ENCODE measurements at places on chromosomes 11 and 22.

- DNase-seq, result no peak
Measured at GRCh38 chr22:49075150-49075549, 752.5 kb downstream of the BRD1 start.

- peak; percentile 25 for DNase-seq
Measured at GRCh38 chr11:78414321-78415051, 3.1 kb downstream of the GAB2 start.

- DNase-seq, result no peak
Measured at GRCh38 chr11:9428706-9429105, 32.1 kb upstream of the ZNF143 start.

GRCh38 chr11:42093541-42093940 lies 634.1 kb upstream of the LRRC4C start:
- no peak for DNase-seq

DNA sequence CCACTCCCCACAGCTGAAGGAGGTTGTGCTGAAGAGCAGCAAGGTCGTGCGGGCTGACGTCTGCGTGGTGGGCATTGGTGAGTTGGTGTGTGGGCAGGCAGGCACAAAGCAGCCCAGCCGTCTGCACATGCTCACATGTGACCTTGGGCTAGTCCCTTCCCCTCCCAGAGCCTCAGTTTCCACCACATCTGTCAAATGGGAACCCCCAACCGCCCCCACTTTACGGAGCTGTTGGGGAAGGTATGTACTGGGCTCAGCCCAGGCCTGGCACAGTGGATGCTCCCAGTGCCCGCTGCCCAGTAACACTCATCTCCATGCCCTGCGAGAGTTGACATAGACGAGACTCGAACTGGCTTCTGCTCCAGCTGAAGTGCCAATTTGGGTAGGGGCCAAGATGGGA lies 5.1 kb upstream of the LZTR1 start:
- no peak for DNase-seq

- no peak for DNase-seq
Measured at GRCh38 chr11:67492801-67493547, 10.1 kb downstream of the AIP start.

- DNase-seq, result no peak
Measured at GRCh38 chr11:45385844-45386243, 99.7 kb upstream of the SYT13 start.

GRCh38 chr11:65279741-65280440 lies 18.1 kb downstream of the POLA2 start:
- DNase-seq, result no peak

DNA sequence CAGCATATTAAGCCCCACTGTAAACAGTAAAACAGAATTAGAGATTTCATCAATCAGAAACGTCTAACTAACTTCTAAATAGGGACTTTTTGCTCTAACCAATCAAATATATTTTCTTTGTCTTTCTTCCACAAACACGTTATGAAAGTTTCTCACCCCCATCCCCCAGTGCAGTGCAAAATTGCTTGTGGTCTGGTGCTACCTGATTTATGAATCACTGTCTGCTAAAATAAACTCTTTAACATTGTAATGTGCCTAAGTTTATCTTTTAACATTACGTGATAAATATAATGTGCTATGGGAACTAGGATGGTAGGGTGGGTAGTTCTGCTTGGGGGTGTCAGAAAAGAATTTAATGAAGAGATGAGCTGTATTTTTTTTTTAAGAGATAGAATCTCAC lies 47.3 kb upstream of the SLC5A1 start:
- DNase-seq, result no peak

DNA sequence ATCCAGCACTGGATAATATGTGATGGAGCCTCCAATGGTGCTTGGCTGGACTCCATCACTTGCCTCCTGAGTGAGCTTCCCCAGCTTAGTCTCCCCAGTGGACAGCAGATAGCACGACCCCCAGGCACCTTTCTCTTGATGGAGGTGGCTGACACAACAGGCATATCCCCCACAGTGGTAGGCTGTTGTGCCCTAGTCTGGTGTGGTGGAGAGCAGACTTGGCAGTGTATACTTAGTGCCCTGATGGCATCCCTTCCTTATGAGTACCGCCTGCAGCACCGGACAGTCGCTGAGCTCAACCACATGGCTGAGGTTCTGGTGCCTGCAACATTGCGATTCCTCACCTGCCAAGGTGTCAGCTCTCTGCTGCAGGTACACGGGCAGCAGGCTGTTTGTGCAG lies 50.1 kb downstream of the DNHD1 start:
- DNase-seq, result no peak

- no peak for DNase-seq
Measured at GRCh38 chr11:93249459-93250220, 51.8 kb upstream of the SLC36A4 start.

GRCh38 chr22:39710380-39711150 lies 140.0 kb downstream of the CACNA1I start:
- no peak for DNase-seq

DNA sequence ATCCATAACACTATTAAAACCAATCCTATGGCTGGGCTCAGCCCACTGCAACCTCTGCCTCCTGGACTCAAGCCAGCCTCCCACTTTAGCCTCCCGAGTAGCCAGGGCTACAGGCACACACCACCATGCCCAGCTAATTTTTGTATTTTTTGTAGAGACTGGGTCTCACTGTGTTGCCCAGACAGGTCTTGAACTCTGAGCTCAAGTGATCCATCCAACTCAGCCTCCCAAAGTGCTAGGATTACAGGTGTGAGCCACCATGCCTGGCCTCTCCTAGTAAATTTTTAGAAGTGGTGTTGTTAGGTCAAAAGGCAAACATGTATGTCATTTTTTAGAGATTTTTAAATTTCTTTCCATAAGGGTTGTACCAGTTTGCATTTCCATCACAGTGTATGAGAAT lies 14.2 kb downstream of the F2 start:
- no peak for DNase-seq

DNA sequence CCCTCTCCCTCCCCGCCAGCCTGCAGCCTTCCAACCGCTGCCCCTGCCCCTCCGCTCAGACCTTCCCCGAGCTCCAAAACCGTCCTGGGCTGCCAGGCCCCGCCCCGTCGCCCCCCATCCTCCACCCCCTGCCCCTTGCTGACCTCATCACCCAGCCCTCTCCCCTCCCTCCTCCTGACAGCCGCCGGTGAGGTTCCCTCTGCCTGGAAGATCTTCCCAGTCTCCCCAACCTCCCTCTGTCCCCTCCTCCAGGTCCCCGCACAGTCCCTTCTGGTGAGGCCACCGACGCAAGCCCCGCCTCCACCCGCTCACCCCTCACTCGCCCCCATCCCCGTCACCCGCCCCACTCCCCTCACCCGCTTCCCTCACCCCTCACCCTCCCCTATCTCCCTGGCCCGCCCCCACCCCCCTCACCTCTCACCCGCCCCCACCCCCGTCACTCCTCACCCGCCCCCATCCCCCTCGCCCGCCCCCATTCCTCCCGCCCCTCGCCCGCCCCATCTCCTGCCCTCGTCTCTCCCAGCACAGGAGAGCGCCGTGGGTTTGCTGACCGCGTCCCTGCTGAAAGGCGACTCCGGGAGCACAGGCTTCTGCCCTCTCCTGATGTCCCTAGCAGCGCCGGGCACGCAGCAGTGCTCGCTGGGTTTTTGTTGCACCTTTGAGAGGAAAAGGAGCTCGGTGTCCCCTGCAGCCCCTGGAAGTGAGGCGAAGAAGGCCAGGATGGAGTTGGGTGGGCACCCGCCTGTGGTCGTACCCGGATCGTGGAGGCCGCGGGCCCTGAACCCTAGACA lies 16.4 kb upstream of the UPK3A start:
- no peak for DNase-seq

GRCh38 chr22:19707347-19708290 lies 6.7 kb upstream of the SEPTIN5 start:
- no peak for DNase-seq

- DNase-seq, result no peak
Measured at GRCh38 chr11:19283991-19284390, 43.2 kb upstream of the E2F8 start.

DNA sequence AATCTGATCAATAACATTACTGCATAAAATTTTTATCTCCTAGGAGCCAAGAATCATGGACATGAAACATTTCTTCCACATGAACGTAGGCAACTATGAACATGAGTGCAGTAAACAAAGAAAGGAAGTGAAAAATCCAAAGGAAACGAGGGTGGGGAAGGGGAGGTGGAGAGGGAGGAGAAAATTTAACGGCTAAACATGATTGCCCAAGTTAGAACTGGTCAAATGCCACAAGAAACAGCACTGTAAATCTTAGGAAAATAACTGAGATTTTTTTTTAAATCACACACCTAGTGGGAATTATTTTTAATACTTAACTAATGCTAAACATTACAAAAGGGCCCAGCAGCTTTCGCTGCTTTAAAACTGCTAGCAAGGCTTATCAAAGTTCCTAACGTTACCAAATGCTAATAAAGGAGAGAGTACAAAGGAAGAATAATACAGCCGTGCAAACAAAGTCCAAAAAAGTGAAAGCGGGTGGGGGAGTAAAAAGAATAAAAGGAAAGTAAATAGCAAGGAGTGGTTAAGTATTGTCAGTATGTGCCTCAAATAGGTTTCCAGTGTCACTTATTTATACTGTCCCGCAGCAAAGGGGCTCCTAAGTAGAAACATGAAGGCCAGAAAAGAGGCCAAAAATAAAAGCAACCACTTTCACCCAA lies 13.7 kb downstream of the NARS2 start:
- no peak for DNase-seq

- DNase-seq, result no peak
Measured at GRCh38 chr11:70729949-70730348, 331.6 kb downstream of the CTTN start.

DNA sequence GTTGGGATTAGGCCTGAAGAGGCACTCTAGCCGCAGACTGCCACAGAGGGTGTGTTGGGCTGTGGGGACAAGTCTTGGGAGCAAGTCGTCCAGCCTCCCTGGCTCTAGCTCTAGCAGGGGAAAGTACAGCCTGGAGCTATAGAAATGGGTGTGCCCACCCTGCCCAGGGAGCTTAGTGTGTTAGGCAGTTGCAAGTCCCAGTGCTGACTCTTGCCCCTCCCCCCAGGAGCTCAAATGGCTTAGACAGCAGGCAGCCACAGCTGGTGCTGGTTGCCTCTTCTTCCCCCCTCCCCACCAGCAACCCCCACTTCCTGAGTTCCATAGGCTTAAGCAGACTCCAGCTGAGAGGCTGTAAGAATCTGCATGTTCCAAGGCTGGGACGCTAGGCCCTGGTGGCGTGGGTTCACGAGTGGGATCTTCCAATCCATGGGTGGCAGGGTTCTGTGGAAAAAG lies 61.2 kb downstream of the GUCY1A2 start:
- no peak for DNase-seq

- no peak for DNase-seq
Measured at GRCh38 chr11:72570893-72571661, 103.1 kb downstream of the PDE2A start.

DNA sequence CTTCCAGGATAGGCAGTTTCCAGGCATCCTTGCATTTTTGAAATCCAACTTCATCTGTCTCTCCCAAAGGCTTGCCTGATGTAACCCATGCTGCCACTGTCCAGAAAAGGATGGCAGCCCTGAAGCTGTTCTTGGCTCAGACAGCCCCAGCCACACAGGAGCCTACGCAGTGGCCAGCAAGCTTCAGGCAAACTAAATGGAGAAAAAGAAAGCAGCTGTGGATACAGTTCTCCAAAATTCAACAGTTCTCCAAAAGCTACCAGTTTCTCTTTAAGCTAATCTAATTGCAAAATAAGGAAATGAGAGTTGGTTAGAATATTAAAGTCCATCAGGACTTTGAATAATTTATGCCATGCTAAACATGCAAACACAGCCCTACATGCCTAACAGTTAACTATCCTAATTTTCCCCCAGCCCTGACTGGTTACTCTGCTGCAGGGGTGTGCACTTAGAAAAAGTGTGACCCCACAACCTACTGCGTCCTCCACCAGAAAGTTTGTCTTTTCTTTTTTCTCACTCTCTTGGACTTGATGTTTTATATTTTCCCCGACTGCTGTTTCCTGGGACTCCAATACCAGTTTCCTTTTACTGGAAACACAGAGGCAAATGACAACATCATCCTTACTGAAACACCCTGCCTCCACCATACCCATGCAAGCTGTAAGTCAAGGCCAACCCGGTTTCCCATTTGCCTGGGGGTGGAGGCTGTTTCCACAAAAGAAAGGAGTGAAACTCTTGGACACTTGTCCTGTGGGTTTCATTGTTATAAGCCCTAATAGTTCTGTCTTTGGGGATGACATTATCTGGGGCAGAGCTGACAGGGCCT lies 69.1 kb upstream of the OR5AN1 start:
- no peak for DNase-seq

DNA sequence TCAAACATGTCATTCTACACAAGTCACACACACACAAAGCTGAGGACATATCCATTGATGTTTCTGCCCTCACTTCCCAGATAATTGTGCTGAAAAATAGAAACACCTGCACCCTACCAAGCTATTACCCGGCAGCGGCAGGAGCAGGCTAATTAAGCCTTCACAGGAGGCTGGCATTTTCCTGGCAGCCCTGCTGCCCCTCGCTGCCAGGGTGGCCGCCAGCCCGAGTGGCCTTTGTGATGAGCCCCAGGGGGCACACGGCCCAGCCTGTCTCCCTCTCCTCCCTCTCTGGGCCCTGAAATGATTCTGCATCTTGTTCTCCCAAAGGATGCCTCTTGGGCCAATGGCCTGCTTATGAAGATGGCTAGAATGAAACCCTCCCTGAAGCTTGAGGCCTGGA lies 76.2 kb upstream of the TP53I11 start:
- DNase-seq, result no peak

DNA sequence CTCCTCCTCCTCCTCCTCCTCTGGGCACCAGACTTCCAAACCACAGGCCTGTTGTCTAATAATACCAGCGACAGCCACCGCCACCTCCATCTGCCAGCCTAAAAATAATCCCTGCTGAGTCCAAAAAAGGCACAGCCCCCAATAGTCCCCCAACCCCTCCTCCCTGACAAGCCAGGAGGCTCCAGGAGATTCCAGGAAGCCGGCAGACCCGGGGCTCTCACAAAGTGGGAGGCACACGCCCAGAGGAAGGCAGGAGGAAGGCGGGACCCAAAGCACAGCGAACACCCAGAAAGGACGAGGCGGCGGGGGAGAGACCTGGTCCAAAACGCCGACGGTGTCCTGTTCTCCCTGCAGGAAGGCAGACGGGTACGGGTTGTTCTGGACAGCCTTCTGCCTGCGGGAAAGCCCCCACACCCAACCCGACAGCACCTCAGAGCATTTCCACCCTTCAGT lies 5.9 kb downstream of the IGSF9B start:
- no peak for DNase-seq

DNA sequence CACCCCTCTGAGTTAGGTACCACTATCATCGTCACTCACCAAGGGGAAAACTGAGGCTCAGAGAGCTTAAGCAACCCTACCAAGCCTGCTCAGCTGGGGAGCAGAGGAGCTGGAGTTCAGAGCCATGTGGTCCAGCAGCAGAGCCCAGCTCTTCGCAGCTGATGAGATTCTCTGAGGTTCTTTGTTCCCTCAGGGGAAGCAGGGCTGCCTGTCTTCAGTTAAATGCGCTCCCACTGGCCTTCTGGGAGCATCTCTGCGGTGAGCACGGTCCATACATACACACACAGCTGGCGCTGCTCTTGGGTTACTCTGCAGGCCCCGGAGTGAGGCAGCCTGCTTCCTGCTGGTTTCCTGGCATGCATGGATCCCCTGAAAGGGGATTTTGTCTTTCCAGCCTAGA lies 5.2 kb upstream of the PTGDR2 start:
- DNase-seq, result no peak

GRCh38 chr22:49073873-49074417 lies 753.7 kb downstream of the BRD1 start:
- DNase-seq, result no peak
